Lung microvascular endothelial cell (primary cell): ENCODE measurements at places on chromosomes 5 and 9.

GRCh38 chr5:143733665-143734455 lies 78.1 kb upstream of the HMHB1 start:
- no peak for DNase-seq

- DNase-seq: peak; percentile 46
Measured at GRCh38 chr5:68529581-68529980, 314.0 kb downstream of the PIK3R1 start.

DNA sequence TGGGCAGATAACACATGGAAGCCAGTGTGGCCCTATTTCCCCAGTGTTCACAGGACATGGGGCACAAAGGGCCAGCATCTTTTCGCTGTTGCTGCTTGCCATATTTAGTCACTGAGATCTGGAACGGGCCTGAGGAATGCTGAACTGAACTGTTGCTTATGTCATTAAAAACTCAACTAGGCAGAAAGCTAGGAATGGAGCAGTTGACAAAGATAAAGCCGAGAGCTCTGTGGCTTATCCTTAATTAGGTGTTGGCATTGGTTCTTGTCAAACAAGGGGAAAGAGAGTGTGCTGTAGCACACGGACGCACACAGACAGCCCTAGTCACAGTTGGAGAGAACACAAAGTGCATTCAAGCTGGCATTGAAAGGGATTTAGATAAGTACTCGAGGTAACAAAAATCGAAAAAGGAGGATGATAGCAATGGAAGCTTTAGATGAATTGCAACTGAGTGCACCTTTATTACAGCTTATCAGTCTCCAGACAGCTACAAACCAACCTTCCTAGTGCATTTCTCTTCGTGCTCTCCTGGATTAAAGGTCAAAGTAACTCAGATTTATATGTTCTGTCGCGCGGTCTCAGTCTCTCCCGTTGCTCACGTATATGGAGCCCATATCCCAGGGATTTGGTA lies 450.2 kb upstream of the ZNF608 start:
- DNase-seq: no peak

- DNase-seq: no peak
Measured at GRCh38 chr5:173268750-173269432, 33.9 kb upstream of the NKX2-5 start.

GRCh38 chr5:97888439-97888838 lies 705.4 kb upstream of the RIOK2 start:
- peak; percentile 9 for DNase-seq

GRCh38 chr9:76188905-76189304 lies 205.3 kb downstream of the RFK start:
- DNase-seq: no peak

DNA sequence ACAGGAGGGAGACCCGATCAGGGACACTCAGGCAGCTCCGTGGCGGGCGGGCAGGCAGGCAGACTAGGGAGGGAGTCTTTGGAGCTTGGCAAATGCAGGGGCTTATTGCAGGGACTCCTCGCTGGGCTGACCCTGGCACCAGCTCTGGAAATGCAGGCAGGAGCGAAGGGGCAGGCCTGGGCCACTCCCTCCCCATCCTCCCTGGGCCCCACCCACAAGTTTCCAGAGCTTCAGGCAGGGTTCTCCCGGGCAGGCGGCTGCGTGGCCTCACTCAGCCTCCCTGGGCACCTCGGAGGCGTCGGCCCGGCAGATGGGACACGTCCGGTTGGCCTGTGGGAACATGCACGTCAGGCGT lies 8.5 kb downstream of the RNF44 start:
- no peak for DNase-seq

- no peak for DNase-seq
Measured at GRCh38 chr9:91289244-91289643, 72.5 kb downstream of the AUH start.

- peak; percentile 49 for DNase-seq
Measured at GRCh38 chr9:136997830-136998234, 1.5 kb upstream of the CLIC3 start.

DNA sequence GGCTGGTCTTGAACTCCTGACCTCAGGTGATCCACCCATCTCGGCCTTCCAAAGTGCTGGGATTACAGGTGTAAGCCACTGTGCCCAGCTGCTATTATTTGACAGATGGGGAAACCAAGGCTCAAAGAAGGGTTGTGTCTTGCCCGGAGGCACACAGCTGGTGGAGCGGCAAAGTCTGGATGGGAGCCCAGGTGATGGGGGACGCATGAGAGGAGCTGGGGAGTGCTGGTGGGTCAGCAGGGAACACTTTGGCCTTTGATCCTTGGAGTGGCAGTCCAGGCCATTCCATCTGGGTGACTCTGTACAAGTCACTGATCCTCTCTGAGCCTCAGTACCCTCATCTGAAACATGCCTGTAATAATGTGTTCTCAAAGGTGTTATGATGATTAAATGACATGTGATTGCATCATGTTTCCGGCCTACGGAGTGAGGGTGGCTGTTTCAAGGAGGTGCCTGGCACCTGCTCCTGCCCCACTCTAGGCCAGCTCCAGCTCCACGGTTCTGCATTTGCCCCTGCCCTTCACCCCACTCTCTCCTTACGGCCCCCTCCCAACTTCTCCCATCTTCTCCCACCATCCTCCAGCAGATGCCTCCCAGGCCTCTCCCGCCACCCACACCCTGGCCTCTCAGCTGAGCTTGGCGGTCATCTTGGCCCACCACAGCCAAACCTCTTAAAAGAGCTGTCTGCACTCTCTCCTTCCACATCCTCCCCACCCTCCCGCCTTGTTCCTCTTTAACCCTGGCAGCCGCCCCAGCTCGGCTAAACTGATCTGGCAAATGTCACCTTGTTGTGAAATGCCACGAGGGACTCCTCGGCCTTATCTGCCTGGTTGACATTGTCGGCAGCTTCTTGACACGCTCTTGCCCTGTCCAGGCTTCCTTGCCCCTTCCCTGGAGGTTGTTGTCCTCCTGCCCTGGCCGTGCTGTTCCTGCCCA lies 5.5 kb upstream of the DBN1 start:
- DNase-seq: no peak

DNA sequence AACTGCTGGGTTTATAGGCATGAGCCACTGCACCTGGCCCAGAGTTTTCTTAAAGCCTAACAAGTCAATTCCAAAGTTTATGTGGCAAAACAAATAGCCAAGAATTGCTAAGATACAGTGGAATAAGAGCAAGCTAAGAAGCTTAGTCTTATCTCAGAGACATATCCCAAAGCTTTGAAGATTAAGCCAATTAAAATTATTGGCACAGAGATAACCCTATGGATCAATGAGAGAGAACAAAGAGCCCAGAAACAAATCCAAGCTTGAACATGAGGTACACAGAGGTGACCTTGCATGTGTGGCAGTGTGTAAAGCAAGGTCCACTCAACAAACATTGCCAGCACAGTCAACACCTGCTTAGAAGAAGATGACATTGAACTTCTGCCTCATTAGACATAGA lies 13.3 kb downstream of the BTNL3 start:
- no peak for DNase-seq

GRCh38 chr5:170397059-170397458 lies 7.9 kb upstream of the KCNMB1 start:
- no peak for DNase-seq

GRCh38 chr9:127684576-127684975 lies 22.2 kb upstream of the CFAP157 start:
- DNase-seq: no peak

DNA sequence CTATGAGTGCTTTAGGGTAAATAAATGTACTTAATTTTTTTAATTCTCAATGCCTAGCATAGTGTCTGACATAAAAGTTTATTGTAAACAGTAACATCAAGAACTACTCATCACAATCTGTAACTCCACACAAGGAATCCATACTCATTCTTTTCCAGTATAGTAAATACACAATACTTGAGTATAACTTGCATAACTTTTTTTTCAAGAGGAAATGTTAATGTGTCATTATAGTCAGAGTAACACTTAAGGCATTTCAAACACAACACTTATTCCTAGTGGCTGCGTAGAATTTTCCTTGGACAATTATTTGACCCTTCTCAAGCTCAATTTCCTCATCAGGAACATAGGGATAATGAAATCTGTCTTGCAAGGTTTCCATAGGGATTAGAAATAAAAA lies 584.3 kb downstream of the CAAP1 start:
- no peak for DNase-seq
